ENCODE measurements at places on chromosomes 1 and 21.

GRCh38 chr1:175192111-175192629 is 406 bp downstream of the KIAA0040 start:
- DNase-seq, result no peak

GRCh38 chr1:19374083-19374801 is 62.1 kb downstream of the SLC66A1 start:
- no peak for DNase-seq

DNA sequence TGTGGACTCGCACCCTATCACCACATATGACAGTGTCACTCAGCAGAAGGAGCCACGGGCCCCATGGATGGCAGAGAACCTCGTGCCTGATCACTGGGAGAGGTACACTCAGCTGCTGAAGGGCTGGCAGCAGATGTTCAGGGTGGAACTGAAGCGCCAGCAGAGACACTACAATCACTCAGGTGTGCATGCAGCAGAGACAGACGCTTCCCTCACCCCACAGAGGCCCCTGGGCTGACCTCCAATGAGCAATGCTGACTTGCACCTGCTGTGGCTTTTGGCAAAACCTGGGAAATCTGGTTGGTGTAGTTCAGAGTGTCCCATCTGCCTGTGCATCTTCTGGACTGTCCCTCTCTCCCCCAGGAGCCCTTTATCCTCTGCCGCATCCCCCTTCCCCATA is 51.9 kb downstream of the KIAA1614 start:
- no peak for DNase-seq

DNA sequence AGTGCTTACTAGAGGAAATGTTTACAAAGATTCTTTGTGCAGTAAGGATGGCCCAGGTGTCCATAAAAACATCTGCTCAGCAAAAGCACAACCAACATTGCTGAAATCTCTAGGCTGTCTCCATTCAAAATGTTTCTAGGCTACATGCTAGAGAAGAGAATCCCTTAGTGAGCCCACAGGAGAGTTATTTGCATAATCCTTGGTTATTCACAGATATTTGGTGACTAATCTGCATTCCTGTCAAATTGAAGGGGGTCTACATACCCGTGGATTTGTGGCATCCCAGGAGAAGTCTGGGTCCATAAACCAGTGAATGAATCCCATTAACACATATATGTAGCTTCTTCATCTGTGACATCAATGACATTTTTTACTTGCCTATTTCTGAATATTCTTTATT is 261.3 kb upstream of the ESRRG start:
- DNase-seq, result no peak

- no peak for DNase-seq
These were observed 5.0 kb upstream of the AHCYL1 start for GRCh38 chr1:109979489-109980091.

DNA sequence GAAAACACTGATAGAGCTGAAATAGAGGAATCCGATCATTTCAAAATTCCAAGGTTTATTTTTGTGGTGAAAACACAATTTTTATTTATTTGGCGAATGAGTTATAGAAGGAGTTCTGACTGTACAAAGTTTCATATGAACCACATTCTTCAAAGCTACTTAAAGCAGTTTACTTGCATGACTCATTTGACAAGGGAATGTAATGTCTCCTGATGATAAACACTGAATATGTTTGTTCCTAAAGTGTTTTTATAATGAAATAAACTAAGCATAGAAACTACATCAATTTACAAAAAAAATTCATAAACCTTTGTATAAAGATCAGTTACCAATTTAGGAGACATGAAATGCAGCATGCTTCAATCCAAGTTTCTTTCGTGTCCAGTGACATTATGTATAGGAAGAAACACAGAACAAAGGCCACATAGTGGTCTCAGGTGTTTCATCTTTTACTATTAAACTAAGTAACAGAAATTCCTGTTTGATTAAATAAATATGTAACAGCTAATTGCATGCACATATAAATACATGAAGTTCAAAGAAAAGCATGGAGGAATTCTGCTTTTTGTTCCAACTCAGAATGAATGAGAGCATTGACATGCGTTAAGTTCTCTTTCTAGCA is 2.5 kb downstream of the PRKACB start:
- peak; percentile 10 for DNase-seq

DNA sequence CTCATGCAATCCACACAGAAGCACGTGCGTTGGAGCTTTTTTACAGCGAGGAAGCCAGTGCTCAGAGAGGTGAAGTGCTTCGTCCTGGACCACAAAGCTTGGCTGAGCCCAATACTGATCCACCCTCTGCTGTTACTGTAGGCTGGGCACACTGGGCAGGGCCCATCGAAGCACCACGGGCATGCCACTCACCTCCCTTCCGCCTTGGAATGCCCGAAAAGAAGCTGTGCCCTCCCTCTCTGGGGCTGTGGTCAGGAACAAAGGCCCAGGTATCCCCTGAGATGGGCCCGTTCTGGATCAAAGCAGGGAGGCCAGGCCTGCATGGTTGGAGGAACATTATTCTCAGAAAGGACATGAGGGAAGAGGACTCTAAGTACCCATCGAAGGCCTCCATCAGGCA is 206.7 kb upstream of the C1orf174 start:
- no peak for DNase-seq

DNA sequence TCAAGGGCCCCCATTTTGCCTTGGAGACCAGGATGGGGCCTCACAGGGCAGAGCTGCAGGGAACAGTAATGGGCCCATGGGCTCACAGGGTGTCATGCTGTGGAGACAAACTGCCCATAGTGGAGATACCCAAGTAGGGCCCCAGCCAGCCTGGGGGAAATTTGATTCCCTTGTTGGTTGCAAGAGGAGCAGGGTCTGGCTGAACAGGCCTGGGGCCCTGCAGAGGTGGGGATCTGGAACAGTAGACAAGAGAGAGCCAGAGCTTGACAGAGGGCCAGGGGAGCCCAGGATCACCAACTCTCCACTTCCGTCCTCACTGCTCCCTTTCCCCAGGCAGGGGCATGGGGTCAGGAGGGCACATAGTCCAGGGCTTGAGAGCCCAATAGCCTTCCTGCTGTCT is 8.7 kb downstream of the S100B start:
- DNase-seq, result no peak

- no peak for DNase-seq
These were observed 45.5 kb downstream of the TNNT2 start for GRCh38 chr1:201332021-201332420.

DNA sequence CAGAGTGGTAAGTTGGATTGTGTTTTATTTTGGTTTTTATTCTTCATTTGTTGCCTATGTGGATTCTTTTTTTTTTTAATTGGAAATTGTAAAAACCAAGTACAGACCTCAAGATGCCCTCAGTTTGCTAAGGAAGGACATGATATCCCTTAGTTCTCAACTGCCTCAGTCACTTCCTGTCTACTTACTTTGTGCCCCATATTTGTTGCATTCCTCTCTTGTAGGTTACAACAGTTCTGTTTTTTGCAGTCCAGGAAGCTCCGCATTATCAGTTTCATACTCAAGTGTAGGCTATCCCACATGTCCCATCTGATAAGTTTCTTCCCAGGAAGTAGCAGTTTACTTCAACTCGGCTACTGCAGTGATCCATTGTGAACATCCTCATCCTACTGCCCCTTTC is 82.0 kb downstream of the RPAP2 start:
- DNase-seq, result no peak

GRCh38 chr1:216554934-216555333 is 131.7 kb upstream of the USH2A start:
- no peak for DNase-seq

DNA sequence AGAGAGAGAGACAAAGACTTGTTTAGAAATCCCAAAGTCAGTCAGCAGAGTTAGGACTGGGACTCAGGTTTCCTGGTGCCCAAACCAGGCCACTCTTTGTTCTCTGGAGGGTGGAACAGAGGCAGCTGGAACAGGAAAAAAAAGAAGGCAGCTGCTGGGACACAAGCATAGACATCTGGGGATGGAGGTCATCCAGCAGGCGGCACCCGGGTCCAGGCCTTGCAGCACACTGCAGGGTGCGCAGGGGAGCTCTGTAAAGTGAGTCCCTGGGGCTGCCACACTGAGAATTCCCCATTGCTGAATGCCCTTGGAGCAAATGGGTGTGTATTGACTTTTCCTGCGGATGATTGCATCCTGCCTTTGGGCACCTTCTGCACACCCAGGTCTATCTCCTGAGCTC is 222.9 kb upstream of the CSF3R start:
- DNase-seq, result no peak

DNA sequence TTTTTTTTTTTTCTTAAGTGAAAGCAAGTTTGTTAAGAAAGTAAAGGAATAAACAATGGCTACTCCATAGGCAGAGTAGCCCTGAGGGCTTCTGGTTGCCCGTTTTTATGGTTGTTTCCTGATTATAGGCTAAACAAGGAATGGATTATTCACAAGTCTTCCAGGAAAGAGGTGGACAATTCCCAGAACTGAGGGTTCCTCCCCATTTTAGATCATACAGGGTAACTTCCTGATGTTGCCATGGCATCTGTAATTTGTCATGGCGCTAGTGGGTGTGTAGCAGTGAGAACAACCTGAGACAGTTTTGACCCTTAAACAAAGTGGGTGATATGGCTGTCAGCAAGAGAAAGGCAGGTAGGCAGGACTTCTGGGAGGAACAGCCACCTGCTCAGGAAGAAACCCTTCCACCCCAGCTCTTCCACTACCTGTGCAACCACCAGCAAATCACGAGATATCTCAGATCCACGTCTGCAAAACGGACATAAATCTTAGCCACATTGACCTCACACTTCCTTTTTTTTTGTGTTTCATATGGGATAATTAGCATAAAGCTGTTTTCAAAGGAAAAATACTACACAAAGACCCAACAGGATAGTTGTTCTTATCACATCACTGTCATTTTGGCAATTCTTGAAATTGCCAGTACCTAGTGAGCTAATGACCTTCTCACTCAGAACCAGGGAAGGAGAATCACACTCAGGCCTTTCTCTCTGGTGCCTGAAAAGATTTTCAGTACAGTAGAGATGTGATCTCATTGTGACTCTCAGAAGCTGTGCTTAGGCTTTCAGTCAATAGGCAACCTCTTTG is 34.8 kb upstream of the DUSP10 start:
- DNase-seq, result no peak

- DNase-seq, result no peak
These were observed 3.2 kb upstream of the ARHGAP30 start for GRCh38 chr1:161072751-161073449.

DNA sequence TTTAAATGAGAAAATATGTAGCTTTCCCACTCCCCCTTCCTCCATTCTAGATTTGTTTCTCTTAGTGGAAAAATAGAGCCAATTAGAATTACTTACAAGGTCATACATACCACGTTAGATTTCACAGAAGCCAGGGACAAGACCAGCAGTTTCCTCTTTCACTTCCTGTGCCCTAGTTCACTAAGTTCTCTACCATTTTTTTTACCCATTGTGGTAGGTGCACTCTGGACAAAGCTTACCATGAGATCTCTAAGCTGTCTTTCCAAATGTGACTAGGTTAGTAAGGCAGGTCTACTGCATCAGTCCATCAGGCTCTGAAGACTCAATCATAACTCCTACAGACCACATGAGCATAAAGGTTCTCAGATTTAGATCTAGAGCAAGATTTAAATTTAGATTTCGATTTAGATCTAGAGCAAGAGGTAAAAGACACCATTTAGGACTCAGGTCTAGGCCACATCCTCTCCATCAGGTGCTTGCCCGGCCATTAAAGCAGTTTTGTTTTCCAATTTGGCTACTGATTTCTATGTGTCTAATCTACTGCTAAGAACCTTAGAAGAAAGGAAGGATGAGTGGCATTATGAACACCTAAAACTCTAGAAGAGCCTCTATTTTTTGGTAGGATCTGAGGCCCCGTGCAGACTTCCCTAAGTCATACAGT is 235.3 kb downstream of the FAF1 start:
- peak; percentile 8 for DNase-seq

GRCh38 chr1:180181048-180181447 is 26.4 kb downstream of the QSOX1 start:
- peak; percentile 18 for DNase-seq

- no peak for DNase-seq
These were observed 122.0 kb downstream of the LACTBL1 start for GRCh38 chr1:22850681-22851080.

DNA sequence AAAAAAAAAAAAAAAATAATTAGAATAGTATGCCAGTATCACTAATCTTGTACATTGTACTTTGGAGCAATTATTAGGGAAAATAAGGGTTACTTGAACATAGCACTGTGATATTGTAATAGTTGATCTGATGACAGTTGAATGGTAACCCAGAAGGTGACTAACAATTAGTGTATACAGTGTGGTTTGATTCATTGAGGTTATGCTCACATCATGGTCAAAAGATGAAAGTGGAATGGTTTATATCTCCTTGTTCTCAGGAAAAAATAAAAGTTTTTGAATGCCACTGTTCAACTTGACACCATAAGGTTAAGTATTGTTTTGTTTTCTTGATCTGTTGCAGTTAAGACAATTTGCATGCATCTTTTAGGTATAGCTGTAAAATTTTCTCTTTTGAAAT is 87.0 kb downstream of the GPR52 start:
- no peak for DNase-seq

GRCh38 chr1:44812822-44813543 is 4.7 kb downstream of the BTBD19 start:
- no peak for DNase-seq

DNA sequence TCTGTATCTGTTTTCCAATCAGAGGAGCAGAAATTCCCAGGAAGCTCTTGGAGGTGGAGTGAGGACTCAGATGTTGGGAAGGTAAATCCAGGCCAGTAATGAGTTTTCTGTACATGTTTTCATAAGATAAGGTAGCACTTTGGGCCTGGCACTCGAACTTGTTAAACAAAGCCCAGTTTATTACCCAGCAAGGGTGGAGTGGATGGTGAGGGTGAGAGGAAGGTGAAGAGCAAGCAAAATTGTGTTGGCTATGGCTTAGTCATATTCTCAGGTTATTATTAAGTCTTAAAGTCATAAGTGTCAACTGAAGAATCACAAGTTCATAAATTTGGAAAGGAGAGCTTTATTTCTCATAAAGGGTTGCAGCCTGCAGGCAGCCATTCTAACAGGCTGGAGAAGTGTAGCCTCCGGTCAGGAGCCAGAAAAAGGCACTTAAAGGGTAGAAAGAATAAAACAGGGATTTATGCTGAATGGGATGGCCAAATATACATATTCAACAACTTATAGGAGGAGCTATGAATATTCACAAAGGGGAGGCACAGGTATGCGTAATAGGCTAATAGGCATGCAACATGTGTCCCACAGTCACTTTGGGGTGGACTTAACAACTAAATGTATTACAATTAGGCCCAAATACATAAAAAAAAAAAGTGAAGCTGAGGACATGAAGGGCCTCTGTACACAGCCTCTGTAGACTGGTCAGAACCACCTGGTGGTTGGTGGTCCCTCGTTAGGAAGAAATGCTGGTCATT is 523.9 kb downstream of the LMO4 start:
- no peak for DNase-seq

- no peak for DNase-seq
These were observed 117.1 kb downstream of the NRIP1 start for GRCh38 chr21:14947613-14948160.

DNA sequence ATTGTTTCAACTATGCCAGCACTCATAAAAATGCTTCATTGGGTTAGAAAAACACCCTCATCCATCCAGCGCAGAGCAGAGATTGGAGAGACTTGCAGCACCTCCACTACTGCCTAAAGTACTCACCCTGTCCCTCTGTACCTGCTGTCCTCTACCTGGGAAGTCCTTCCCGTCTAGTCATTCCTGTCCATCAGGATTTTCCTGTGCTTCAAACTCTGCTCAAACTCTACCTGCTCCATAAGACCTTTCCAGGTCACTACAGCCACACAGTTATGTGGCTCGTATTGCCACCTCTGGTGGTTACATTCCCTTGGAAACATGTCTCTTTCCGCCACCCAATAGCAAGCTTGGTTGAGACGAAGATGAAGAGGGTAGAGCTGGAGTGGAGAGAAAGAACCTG is 7.2 kb downstream of the OVGP1 start:
- DNase-seq, result no peak
